ENCODE measurements at places on chromosomes 6 and 20.
A peak's percentile ranks its signal among the peaks of the same experiment; 100 is the strongest.

DNA sequence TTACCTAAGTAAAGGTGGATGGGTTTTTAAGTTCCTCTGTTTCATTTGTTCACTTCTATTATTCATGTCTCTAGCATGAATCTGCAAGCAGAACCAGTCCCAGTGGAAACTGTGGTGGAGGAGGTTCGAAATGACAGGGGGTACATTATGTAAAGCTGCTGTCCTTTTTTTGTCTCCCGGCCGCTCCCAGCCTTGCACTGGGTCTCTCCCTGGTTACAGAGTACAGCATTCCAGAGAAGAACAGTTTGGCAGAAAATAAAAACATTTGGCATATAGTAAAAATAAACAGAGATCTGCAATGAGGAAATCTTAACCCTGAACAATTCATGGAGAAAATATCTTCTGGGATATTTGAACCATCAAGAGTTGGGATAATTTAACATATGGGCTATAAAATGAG, 34.6 kb upstream of the TAGAP start:
- no peak overlapping the region for H3K27ac ChIP-seq
- no peaks in the 10 kb centered on the region for H3K4me1 ChIP-seq
- no peaks in the 10 kb centered on the region for H3K36me3 ChIP-seq
- no peaks in the 10 kb centered on the region for H3K27me3 ChIP-seq
- H3K4me3 ChIP-seq = no peak overlapping the region

DNA sequence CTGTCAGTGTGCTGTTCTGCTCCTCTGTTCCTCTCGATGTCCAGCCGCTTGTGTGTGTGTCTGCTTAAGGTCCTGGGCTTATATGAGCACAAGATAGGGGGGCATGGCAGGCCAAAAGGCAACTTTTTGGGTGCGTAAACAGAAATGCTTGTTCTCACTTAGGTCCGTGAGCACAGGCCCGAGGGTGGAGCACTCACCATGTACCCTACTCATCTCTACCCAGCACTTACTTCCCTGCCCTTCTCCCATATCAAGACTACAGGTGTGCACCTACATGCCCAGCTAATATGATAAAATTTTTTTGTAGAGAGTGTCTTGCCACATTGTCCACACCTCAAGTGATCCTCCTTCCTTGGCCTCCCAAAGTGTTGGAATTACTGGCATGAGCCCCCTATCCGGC, 34.3 kb downstream of the NCOA3 start:
- no peak overlapping the region for H3K27ac ChIP-seq
- H3K4me1 ChIP-seq = no peaks in the 10 kb centered on the region
- no peaks in the 10 kb centered on the region for H3K27me3 ChIP-seq
- DNase-seq = no peak
- H3K4me3 ChIP-seq = no peak overlapping the region

- no peak overlapping the region for H3K4me3 ChIP-seq
- DNase-seq = no peak
- H3K4me1 ChIP-seq = peaks cover 3% of the 10 kb centered on the region
- H3K27ac ChIP-seq = peak overlapping the region; percentile 50
- no peaks in the 10 kb centered on the region for H3K36me3 ChIP-seq
- H3K27me3 ChIP-seq = no peaks in the 10 kb centered on the region
These were observed 9.2 kb downstream of the PEDS1 start for GRCh38 chr20:50144362-50144761.

DNA sequence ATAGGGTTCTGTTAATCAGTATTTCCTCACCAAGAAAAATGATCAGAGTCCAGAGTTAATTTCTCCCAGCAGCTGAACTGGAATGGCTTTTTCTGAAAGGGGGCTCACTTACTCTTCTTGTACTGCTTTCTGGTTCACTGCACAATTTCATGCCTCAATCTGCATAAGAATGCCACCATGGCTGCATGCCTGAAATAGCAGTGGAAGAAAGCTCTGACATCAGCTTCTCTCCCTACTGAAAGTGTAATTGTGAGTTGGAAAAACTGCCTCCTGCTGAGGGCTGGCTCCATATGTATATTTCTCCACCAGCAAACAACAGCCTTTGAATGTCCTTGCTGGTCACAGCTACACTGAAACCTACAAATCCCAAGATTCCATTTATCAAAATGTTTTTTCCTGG, 1027.2 kb upstream of the GJE1 start:
- H3K27ac ChIP-seq = no peak overlapping the region
- H3K36me3 ChIP-seq = no peaks in the 10 kb centered on the region
- H3K4me1 ChIP-seq = no peaks in the 10 kb centered on the region
- no peak for DNase-seq

- H3K27me3 ChIP-seq = no peaks in the 10 kb centered on the region
- H3K4me3 ChIP-seq = no peak overlapping the region
- no peaks in the 10 kb centered on the region for H3K36me3 ChIP-seq
- H3K4me1 ChIP-seq = no peaks in the 10 kb centered on the region
These were observed 29.1 kb upstream of the SGK1 start for GRCh38 chr6:134346932-134347545.

- no peaks in the 10 kb centered on the region for H3K27me3 ChIP-seq
- H3K36me3 ChIP-seq = no peaks in the 10 kb centered on the region
These were observed 20.8 kb upstream of the SIRT5 start for GRCh38 chr6:13553646-13554045.

DNA sequence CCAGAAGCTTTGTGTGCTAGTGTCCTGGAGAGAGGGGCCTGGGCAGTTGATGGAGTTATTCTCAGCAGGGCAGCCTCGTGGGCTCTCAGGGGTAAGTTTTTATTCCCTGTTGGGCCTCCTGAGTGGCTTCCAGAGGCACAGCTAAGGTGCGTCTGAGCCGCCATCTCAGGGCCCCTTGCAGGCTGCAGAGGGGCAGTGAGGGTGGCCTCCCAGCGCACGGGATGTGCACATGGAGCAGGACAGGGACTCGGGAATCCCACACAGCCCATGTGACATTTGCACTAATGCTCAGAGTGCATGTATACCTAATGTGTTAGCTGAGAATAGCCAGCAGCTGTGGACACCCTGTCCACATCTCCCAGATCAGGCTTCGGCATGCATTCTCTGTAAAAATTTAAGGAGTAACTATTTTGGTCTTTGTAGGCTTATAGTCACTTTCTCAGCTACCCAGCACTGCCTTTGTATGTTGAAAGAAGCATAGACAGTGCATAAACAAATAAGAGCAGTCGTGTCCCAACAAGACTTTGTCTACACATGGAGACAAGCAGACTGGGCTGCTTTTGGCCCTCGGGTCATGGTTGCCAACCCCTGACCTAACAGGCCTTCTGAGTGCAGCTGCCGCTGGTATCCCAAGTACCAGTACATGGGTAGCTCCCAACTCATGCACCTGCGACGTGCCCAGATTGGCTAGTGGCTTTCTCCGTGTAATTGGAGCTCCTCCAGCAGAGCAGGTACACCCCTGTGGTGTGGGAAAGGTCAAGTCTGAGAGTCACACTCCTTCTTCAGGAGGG, 18.6 kb upstream of the CST9L start:
- H3K27me3 ChIP-seq = no peaks in the 10 kb centered on the region
- H3K4me3 ChIP-seq = no peak overlapping the region
- DNase-seq = peak; percentile 50
- H3K4me1 ChIP-seq = no peaks in the 10 kb centered on the region
- H3K36me3 ChIP-seq = no peaks in the 10 kb centered on the region

Data from breast epithelium (tissue), 4 donors.